ENCODE measurements at places on chromosomes 5 and 9.
A peak's percentile ranks its signal among the peaks of the same experiment; 100 is the strongest.

DNA sequence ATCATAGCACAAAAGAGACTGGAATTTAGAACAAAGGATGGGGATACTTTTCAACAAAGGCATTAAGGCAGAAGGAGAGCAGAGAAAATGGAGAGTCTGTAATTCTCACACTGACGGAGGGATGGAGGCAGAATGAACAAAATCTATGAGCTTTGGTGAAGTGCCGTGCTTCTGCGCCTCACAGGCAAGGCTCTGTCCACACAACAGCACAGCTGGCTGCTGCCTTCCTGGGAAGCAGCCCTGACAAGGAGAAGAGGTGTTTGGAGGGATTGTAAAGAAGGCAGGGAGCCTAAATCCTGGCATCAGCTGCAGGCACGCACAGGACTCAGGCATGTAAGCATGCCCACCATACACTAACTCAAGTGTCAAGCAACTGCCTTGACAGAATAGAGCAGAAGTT lies 485.2 kb upstream of the KIF2A start:
- no peak for DNase-seq

DNA sequence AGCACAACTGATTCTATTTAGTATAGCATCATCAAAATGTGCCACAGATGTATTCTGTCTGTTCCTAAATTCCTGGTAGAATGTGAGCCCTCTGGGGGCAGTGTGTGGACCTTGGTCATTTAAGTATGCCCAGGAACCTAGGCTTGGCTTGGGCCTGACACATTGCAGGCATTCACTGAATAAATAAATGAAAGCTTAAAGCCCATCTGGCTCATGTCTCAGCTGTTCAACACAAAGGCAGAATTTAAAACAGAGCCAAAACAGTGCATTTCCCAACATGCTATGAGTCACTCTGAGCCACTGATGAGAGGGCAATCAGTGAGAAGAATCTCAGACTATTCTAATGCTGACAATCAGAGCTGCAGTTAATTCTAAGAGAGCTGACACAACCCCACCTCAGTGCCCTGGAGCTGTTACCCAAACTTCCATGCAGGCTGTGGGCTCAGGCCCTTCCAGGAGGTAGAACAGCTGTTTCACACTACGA lies 8.1 kb downstream of the FAM193B start:
- peak; percentile 98 for DNase-seq

DNA sequence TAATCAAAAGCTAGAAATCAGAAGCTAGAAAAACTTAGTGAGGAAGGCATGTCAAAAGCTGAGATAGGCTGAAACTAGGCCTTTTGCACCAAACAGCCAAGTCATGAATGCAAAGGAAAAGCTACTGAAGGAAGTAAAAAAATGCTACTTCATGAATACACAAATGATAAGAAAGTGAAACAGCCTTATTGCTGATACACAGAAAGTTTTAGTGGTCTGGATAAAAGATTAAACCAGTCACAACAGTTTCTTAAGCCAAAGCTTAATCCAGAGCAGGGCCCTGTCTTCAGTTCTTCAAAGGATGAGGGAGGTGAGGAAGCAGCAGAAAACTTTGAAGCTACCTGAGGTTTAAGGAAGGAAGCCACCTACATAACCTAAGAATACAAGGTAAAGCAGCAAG lies 102.5 kb upstream of the SH3GL2 start:
- no peak for DNase-seq

GRCh38 chr5:66912787-66913186 lies 283.8 kb downstream of the CD180 start:
- peak; percentile 41 for DNase-seq

DNA sequence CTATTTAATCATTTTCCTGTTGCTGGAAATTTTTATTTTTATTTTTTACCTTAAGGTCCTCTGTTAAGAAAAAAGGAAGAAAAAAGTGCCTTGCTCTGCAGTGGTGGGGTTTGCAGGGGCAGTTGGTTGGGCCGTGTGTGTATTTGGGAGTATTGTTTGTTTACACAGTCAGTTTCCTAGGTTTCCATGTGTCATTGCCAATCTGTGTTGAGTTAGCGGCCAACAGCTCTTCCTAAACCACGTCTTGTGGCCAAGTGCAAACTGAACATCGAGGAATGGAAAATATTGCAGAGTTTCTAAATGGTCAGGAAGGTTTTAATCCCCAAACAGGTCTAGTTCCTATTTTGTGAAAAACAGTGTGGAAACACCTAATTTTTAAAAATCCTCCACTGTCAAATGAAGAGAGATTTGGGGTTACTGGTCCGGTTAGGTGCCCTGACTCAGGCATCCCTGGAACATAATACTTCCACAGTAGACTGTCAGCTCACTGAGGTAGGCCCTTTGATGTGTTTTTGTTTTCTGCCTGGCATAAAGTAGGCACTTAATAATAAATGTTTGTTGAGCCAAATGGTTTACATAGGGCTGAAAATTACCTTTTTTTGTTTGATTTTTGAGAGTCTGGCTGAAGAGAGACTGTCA lies 37.0 kb downstream of the MAMDC2 start:
- DNase-seq, result peak; percentile 54
